Activated T-cell treated with anti-CD3 and anti-CD28 coated beads for 24 hours (primary cell): ENCODE measurements at places on chromosomes 4 and X.

DNA sequence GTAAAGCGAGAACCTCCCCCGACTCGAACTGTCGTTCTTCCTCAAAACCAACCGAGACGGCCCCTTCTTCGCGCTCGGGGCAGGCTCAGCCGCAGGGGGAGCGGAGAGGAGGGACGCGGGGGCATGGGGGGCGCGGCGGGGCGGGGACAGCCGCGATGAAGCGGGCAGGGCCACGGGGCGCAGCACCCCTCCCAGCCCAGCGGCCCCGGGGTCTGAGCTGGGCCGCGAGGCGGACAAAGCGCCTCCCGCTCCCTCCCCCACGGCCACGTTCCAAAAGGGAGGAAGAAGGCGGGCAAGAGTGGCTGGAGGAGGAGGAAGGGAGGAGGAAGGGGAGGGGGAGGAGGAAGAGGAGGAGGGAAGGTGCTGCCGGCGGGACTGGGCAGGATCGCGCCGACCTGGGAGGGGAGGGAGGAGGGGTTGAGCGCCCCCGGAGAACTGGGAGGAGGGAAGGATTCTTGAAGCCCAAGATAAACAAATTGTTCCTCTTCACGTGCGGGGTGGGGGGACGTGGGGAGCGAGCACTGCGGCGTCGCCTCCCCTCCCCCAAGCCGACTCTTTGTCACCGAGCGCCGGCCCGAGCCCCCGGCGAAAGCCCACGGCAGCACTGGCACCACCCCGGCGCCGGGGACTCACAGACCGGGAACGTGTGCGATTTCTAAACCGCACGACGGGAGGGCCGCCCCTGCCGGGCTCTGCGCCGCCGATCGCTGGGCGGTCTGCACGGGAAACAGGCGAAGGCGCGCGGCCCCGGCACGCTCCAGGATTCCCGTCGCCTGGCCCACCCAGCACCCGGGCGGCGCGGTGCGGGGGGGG lies 2.9 kb downstream of the MAML3 start:
- peak; percentile 49 for DNase-seq

GRCh38 chrX:49176421-49177326 lies 5.0 kb downstream of the PLP2 start:
- no peak for DNase-seq

- no peak for DNase-seq
Observed at GRCh38 chr4:156623376-156623775, 348.2 kb downstream of the PDGFC start.

DNA sequence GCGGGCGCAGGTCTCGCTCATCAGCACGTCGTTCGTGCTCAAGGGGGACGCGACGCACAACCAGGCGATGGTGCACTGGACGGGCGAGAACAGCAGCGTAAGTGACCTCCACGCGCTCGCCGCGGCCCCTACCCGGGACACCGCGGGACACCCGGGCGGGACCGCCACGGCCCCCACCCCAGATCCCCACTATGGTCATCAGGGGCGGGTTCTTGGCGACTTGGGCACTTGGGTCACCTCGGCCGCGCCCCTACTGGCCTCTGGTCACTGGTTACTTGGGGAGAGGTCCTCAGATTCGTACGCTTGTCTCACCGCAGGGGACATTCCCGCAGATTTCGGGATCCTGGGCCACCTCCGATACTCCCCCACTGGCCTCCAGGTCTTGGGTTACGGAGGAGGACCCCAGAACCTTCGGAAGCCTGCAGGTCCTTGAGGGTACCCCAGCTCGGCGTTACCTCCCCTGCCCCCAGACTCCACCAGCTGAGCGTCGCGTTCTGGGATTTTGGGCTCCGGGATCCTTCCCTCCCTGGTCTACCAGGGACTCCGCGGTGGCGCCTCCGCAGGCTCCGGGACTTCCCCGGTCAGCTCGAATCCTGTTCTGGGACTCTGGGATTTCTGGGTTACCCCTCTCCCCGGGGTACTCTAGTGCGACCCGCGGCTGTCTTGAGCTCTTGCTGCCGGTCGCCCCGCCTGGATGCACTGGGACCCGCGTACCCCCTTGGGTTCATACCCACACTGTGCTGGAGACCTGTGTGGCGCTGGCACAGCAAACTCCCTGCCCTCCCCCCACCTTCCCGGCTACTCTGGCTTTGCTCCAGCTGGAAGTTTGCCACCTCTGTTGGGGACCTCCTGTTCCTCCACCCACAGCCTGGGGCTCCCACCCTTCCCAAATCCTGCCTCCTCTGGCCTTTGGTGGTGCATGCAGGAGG lies 956 bp downstream of the SORCS2 start:
- no peak for DNase-seq

- DNase-seq = no peak
Observed at GRCh38 chr4:93127489-93127888, 701.1 kb upstream of the ATOH1 start.

DNA sequence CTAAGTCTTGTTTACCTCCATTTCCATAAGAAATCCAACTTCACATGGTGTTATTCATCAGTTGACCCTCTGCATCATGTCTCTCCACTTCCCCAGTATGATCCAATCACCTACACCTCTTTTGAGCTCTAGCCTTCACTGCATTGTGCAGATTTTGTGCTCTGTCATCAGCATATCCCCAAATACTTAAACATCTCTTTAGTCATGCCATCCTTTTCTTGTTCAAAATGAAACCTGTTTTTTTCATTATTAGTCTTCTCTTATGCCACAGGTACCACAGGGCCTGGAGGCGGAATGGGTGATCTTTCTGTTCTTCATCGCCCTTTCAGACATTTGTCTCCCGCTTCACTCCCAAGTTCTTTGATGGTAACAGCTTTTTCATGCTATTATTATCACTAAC lies 382.7 kb upstream of the GALNTL6 start:
- DNase-seq = no peak

GRCh38 chr4:95050980-95051701 lies 293.4 kb downstream of the BMPR1B start:
- no peak for DNase-seq

DNA sequence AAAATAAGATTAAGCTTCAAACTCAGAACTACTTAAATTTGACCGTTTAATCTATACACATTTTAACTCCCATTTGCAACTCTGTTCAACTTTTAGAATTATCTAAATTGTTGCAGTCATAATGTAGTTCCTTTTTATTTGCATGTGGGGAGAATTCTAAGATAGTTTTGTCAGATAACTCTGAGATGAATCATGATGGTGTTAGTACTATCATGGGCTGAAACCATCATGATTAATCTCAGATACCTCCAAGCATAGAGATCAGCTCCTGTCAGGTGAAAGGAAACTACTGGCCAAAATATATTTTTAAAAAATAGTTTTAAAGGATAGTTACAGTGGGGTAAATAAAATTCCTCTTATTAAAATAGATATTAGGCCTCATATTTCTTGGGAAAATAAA lies 39.0 kb downstream of the FBXO8 start:
- no peak for DNase-seq

- no peak for DNase-seq
Observed at GRCh38 chrX:22730542-22730941, 269.2 kb upstream of the DDX53 start.

DNA sequence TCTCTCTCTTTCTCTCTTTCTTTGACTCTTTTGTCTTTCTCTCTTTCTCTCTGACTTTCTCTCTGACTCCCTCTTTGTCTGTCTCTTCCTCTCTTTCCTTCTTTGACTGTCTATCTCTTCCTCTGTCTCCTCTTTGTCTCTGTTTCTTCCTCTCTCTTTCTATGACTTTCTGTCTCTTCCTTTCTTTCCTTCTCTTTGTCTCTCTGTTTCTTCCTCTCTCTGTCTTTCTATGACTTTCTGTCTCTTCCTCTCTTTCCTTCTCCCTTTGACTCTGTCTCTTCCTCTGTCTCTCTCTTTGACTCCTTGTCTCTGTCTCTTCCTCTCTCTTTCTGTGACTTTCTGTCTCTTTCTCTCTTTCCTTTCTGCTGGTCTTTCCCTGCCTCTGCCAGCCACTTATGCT lies 38.7 kb downstream of the HNRNPD start:
- no peak for DNase-seq

DNA sequence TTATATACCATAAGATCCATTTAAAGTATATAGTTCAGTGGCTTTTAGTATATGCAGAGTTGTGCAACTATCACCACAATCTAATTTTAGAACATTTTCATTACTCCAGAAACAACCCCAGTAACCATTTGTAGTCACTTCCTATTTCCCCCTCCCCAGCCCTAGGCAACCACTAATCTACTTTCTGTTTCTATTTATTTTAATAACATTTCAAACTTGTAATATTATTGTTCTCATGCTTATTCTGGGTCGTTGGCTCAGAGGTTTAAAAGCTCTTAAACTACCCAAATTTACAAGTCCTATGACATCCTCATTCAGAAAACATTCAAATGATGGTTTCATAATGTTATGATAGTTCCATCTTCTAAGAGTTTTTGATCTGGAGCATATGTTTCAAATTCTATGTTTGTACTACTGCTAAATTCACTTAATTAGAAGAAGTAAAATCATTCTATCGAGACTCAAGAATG lies 18.4 kb downstream of the XIAP start:
- DNase-seq = no peak

DNA sequence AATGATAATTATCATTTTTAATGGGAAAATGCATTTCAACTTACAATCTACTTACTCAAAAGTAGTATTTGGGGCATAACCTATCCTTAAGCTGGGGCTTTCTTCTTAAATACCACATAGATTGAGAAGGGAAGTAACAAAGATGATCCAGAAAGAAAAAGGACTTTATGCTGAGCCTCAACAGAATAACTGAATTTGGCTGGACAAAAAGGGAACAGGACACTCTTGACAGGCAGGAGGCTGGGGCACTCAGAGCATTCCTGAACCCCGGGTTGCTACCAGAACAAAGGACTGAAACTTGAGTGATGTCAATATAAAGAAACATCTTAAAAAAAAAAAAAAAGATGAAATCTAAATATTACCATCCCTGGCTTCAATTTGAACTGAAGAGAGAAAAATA lies 23.9 kb downstream of the RELL1 start:
- no peak for DNase-seq

DNA sequence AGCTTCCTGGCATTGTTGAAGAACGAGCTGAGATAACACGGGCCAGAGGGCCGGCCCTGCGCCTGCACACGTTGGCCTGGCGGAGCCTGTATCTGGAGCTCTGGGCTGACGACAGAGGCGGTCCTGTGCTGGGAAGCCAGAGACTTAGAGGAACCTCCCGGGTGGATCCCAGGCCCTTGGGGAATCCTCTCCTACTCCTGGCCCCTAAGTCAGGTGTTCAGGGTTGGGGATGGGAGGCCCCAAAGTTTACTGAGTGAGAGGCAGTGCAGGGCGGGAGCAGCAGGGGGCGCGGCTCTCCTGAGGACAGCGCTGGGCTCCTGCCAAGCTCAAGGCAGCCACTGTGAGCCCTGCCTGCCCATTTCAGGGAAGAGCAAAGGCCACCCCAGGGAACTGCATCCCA lies 2.5 kb upstream of the HTRA3 start:
- DNase-seq = no peak

GRCh38 chr4:153488006-153488891 lies 22.1 kb downstream of the TMEM131L start:
- DNase-seq = peak; percentile 72

DNA sequence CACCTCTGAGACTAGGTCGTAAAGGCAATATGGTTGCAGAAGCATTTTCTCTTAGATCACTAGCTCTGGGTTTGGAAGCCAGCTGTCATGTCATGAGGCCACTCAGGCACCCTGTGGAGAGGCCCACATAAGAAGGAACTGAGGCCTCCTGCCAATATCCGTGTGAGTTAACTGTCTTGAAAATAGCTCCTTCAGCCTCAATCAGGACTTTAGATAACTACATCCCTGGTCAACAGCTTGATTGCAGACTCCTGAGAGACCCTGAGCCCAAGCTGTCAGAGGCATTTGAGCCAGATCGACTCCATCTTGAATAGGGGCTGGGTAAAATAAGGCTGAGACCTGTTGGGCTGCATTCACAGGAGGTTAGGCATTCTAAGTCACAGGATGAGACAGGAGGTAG lies 15.1 kb upstream of the REPS2 start:
- no peak for DNase-seq

DNA sequence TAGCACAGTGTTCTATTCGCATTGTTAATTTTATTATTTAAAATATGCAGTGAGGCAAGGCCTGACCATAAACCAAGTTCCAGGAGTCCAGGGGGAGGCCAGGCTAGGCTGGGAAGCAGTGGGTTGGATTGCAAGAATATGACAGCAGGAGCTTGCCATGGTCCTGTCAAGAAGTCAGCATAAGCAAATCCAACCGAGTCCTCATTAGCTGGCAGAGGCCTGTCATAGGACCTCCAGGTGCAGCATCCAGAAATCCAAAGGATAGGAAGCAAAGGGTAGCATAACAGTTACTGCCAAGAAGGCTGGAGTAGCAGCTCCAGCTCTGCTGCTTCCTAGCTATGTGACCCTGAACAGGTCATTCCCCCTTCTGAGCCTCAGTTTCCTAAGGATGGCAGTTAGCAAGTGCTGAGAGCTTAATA lies 13.4 kb downstream of the PJA1 start:
- DNase-seq = no peak

DNA sequence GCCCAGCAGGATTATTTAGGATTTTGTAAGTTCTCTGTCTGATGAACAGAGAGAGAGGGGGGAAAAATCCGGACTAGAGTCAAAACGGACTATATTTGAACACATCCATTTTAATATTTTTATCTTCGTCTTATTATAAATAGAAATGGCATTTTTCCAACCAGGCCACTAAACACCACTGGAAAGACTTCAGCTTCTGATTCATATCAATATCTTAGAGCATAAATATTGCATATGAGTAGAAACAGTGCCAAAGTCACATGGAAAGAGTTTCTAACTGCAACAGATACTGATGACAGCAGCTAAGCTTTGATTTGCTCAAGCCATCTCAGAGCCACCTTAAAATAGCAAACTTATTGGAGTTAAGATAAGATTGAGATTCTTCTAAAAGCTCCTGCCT lies 456 bp downstream of the PPARGC1A start:
- DNase-seq = no peak

- DNase-seq = no peak
Observed at GRCh38 chr4:151676301-151676700, 84.5 kb downstream of the GATB start.

- DNase-seq = no peak
Observed at GRCh38 chr4:168803732-168804131, 206.3 kb downstream of the CBR4 start.

GRCh38 chr4:99734583-99735322 lies 77.1 kb upstream of the C4orf54 start:
- DNase-seq = no peak

DNA sequence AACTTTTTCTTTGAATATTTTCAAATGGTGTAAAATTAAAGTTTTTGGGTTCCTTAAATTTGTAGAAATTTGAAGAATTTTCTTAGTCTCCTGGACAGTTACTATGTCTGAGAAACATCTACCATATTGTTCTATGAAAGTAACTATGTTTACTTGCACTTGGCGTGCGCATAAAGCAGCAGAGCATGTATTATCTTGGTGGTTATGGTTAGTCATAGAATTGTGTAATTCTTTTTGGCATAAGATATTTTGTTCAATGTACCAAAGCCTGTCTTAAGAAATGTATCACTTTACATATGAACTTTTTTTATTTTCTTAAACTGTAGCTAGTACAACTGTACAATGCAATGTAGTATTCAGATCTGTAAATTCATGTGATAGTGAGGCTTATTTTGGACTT lies 49.2 kb downstream of the CDS1 start:
- no peak for DNase-seq

GRCh38 chrX:134749706-134750445 lies 91.6 kb upstream of the PLAC1 start:
- DNase-seq = no peak
